ENCODE measurements at places on chromosomes 12 and 14.

- DNase-seq: no peak
Measured at GRCh38 chr12:53955036-53955775, 503 bp downstream of the HOXC12 start.

- DNase-seq: no peak
Measured at GRCh38 chr12:130127532-130127911, 34.7 kb upstream of the FZD10 start.

GRCh38 chr14:89477391-89477790, 60.4 kb upstream of the FOXN3 start:
- no peak for DNase-seq

- DNase-seq: peak; percentile 62
Measured at GRCh38 chr12:13128291-13128965, 25.0 kb upstream of the GSG1 start.

- DNase-seq: no peak
Measured at GRCh38 chr12:123996581-123996980, 23.6 kb downstream of the ZNF664 start.

DNA sequence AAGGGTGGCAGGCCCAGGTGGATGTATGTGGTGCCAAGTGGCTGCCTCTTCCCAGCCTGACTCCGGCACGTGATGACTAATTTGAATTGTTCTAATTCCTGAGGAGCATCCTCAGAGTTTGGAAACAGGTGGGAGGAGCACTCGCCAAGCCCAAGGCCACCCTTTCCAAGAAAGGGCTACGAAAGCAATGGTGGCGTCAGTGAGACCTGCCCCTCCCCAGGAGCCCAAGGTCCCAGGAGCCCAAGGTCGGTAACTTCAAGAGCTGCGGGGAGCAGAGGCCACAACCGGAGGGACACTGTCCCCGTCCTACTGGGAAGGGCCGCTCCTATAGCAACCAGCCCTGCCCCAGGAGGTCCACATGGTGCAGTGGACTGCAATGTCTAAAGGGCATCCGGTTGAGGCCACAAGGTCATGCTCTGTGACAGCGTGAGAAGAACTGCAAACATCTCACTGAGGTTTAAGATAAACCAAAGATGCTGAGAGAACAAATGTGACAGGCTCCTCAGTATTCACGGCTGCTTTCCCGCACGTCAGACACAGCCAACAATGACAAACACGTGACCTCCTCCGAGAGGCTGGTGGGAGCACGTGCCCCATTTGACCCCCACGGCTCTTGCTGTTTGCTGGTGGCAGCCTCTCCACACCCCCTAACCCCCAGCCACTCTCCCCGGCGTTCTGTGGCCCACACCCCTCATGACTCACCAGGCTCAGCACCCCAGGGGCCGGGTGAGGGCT, 79.6 kb downstream of the ITPK1 start:
- peak; percentile 34 for DNase-seq

GRCh38 chr12:26058818-26059217, 66.0 kb downstream of the BHLHE41 start:
- DNase-seq: peak; percentile 40

DNA sequence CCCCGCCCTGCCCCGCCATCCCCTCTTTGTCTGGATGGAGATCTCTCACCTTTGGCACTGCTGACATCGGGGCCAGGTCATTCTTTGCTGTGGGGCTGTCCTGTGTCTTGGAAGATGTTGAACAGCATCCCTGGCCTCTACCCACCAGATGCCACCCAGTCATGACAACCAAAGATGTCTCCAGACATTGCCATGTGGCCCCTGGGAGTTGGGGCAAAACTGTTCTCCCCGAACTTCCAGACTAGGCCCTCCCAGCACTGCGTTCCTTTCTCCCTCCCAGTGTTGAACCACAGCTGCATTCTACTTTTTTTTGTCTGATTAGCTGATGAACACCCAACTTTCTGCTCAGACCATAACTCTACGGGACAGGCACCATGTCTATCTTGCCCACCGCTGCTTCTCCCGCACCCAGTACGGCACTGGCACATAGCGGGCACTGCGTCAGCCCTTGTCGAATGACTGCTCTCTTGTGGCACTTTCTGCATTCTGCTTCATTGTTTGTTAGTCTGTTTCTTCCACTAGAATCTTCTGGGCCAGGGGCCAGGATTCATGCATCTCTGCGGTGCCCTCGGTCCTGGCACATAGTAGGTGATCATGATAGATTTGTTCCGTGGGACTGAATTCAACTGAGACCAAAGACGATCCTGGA, 13.1 kb upstream of the MYL2 start:
- no peak for DNase-seq

DNA sequence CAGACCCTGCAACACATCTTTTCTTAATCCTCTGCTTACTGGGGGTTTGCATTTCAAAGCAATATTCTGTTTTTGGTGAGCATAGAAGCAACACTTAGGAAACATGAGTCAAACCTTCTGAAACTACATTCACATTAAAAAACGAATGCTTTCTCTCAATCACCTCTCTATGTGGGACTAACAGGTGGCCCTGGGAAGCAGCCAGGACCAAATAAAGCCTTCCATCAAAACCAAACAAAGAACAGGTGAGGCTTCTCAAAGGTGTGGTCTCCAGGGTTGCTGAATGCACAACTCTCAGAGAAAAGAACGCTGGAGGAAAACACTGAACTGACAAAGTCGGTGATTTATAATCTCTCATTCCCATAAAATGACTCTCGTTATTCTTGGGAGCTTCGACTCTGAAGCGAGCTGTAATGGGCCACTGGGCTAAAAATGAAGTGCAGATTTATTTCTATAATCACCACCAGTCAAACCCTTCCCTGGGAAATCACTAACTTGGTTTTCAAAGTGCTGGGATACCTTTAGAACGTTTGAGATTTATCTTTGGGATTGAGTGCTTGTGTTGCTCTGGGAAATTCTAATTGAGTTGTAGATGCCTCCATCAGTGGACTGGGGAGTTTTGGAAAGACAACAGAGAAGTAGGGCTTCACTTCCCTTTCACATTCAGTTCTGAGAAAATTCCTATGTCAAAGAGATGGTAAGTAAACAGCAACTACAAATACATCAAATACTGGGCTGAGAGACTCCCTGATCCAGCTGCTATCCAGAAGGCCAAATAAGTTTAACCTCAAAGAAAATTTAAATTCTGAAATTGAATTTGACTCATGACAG, 262.0 kb upstream of the TMPO start:
- no peak for DNase-seq

- peak; percentile 64 for DNase-seq
Measured at GRCh38 chr12:77888611-77889010, 57.9 kb downstream of the NAV3 start.

GRCh38 chr12:4720637-4720995, 416 bp downstream of the GALNT8 start:
- DNase-seq: no peak

DNA sequence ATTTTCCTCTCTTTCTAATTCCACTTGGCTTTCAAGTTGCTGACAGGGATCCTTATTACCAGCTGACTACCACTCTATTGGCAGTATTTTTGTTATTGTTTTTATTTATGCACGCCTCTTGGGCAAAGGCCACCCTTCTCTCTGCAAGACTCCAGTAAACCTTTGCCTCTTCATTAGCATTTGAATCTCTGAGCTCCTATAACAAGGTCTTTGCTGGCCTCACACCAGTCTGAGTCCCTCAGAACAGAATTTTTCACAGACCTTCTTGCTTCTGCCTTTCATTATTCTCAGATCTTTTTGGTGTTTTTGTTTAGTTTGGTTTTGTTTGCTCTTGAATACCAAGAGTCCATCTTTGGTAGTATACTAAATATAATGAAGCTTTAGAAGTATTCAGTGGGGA, 145.9 kb downstream of the PDZRN4 start:
- no peak for DNase-seq

DNA sequence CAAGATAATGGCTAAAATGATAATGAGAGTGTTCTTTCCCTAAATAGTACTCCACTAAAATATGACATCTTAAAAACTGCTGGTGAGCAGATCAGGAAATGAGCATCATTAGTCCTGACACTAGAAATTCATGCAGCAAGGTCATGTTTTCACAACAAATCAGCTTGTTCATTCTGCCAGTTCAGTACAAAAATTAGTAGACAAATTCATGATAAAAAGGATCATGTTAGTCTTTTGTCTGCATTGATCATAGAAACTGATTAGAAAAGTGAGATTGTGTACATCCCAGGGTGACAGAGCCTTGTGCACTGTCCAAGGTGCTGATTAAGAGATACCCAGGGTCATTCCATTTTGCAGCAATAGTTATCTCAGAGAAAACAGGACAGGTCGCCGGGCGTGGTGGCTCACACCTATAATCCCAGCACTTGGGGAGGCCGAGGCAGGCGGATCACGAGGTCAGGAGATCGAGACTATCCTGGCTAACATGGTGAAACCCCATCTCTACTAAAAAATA, 163.6 kb downstream of the RIMBP2 start:
- no peak for DNase-seq

GRCh38 chr14:51081712-51082111, 13.2 kb downstream of the TRIM9 start:
- no peak for DNase-seq

- DNase-seq: no peak
Measured at GRCh38 chr12:14951851-14952250, 9.6 kb downstream of the ARHGDIB start.

- no peak for DNase-seq
Measured at GRCh38 chr14:78683981-78684380, 513.8 kb downstream of the NRXN3 start.

DNA sequence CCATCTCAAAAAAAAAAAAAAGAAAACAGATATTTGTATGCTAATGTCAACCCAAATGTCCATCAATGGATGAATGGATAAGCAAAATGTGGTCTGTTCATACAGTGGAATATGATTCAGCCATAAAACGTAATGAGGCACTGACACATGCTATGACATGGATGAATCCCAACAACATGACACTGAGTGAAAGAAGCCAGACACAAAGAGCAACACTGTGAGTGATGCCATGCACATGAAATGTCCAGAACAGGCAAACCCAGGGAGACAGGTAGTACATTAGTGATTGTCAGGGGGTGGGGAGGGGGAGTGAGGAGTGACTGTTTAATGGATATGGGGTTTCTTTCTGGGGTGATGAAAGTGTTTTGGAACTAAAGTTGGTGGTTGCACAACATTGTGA, 50.2 kb downstream of the ARL6IP4 start:
- DNase-seq: no peak

- DNase-seq: no peak
Measured at GRCh38 chr12:6343518-6343917, 1.6 kb upstream of the TNFRSF1A start.

DNA sequence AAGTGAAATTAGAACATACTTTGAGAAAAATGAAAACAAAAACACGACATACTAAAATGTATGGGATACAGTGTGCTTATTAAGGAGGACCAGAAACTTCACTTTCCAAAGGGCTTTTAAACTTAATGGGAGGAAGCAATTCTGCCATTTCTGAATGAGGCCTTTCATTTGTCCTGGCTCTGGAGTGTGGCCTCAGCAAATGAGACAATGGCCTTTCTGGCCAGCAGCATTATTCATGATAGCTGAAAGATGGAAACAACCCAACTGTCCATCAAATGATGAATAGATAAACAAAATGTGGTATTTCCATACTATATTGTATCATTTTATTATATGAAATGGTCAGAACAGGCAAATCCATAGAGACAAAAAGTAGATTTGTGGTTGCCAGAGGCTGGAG, 338.6 kb downstream of the CEP128 start:
- no peak for DNase-seq

DNA sequence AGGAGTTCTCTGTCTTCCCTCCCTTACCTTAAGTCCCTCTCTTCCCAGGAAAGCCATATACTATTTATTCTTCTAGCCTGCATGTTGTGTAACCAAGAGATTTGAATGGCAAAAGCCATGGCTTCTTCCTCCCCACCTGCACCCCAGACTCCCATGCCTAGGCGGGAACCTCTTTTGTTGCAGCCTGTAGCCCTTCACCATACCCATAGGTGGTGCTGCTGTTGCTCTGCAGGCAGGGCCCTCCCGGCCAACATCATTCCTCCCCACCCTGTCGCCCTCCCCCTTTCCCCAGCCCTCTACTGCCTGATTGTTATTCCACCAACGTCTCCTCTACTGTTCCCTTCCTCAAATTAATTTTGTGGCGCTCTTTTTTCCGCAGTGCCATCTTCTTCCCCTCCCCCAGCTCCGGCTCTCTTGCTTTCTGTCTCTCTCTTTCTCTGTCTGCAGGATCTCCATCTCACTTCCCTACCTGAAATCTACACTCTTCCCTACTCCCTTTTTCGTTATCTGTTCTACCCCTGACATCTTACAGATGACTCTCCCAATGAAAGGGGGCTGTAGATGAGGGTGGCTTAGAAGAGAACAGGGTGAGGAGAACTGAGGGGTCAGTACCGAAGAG, 13.8 kb downstream of the NGDN start:
- DNase-seq: peak; percentile 11

DNA sequence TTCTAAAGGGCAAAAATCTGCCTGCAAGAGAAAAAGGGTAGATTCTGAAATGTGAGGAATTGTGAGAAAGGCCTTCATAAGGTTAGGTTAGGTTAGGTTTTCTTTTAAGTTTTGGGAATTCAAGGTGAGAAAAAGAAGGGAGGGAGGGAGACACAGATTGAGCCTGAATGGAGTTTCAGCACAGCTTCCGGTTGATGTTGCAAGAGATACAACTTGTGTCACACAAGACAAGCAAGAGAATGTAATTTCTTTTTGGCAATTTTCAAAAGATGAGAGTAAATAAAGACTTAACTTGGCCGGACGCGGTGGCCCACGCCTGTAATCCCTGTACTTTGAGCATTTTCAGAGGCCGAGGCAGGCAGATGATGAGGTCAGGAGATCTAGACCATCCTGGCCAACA, 63.8 kb downstream of the CPSF2 start:
- DNase-seq: no peak

- DNase-seq: no peak
Measured at GRCh38 chr12:105547786-105548185, 217.3 kb downstream of the C12orf75 start.

- no peak for DNase-seq
Measured at GRCh38 chr12:113333877-113334785, 778 bp downstream of the SLC8B1 start.

GRCh38 chr14:81455390-81455789, 55.3 kb upstream of the STON2 start:
- DNase-seq: peak; percentile 38

GRCh38 chr12:51077930-51078329, 5.5 kb downstream of the CSRNP2 start:
- peak; percentile 39 for DNase-seq

- DNase-seq: no peak
Measured at GRCh38 chr12:9103050-9103849, 12.5 kb downstream of the A2M start.

DNA sequence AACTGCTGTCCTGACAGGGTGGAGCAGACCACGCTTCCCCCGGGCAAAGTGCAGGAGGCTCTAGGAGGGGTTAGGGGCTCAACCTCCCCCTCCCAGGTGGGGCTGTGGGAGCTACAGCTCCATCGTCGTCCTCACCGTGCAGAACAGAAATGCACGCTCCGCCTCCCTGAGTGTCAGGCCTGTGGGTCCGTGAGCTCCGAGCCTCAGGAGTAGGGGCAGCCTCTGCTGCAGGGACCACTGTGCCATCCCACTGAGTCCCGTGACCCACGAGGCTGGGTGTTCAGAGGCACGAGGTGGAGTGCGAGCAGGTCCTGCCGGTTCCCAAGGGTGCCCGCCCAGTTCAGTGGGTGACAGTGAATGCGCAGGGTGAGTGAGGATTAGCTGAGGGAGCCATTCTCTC, 48.6 kb downstream of the CACNA1C start:
- DNase-seq: no peak

Data from fibroblast of skin of abdomen (primary cell).